ENCODE measurements at places on chromosomes 16 and 17. TPM values are rescaled to one million over a fixed set of nuclear protein-coding genes. Genes with fewer than 3 reads are reported as not detected.

DNA sequence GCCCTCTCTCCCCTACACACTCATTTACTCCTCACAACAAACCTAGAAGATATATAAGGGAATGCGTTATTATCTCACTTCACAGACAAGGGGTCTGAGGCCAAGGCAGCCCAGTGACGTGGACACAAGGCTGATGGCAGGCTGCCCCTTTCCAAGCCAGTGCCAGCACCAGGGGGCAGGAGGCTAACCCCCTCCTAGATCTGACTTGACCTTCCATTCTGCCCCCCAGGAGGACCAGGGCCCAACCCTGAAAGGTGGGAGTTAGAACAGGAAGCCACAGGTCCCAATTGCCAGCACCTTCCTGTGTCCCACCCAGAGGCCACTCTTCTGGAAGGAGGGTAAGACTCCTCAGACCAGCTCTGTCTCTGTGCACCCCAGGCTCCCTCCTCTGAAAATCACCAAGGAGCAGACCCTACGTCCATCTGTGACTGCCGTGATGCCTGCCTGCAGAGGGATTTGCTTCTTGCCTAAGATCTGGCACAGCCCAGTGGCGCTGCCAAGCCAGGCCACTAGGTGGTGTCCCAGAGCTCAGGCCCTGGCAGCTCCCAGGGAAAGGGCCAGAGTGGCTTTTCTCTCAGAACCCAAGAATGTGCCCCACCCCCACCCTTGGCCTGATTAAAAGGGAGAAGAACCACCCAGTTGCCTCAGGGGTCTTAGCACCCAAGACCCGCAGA, 42.4 kb upstream of the MRPS23 start:
- peak; percentile 93 for DNase-seq

GRCh38 chr17:38738007-38738662, 8.0 kb downstream of the CISD3 start:
- DNase-seq = no peak

GRCh38 chr17:5381542-5381941, 37.9 kb downstream of the NUP88 start:
- DNase-seq = no peak

DNA sequence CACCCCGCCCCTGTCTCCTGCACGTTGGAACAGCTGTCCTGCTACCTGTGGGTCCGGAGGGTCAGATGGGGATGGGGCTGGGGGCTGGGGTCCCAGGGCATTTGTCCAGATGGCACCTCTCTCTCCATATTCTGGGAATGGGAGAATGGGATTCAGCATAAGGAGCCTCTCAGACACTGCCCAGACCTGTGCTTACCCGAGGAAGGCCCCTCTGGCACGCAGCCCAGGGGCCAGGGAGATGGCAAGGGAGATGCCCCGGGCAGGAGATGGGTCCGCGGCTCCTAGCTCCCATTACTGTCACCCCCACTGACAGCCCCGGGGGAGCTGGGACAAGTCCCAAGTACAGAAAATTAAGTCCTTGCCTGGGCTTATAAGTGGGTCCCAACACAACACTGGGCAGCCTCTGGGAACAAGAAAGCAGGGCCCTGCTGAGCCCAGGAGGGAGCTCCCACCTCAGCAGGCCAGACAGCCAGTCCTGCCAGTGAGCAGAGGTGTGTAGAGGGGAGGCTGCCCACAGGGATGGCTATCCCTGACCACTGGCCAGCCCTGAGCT, 1.8 kb downstream of the VASN start:
- no peak for DNase-seq

CACNG4 gene
- 1.2 TPM for total RNA-seq

CNTNAP1 gene
- total RNA-seq = 5.1 TPM

RBFOX1 gene
- total RNA-seq = 3.1 TPM

DNA sequence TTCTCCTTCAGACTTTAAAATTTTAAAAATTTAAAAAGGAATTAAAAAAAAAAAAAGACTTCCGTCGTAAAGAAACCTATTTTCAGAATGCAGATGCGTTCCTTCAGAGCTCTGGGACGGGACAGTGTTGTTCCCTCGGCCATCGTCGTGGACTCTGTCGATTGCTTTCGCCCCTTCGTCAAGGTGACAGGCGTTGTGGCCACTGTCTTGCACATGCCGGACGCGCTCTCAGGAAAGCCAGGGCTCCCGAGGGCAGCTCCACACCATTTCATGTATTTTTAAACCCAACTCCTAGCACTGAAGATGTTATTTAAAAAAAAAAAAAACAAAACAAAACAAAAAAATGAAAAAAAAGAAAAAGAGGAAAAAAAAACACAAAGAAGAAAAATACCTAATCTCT, 22.3 kb downstream of the TMC6 start:
- no peak for DNase-seq

EVI2B gene
- 10.6 TPM for total RNA-seq

DNA sequence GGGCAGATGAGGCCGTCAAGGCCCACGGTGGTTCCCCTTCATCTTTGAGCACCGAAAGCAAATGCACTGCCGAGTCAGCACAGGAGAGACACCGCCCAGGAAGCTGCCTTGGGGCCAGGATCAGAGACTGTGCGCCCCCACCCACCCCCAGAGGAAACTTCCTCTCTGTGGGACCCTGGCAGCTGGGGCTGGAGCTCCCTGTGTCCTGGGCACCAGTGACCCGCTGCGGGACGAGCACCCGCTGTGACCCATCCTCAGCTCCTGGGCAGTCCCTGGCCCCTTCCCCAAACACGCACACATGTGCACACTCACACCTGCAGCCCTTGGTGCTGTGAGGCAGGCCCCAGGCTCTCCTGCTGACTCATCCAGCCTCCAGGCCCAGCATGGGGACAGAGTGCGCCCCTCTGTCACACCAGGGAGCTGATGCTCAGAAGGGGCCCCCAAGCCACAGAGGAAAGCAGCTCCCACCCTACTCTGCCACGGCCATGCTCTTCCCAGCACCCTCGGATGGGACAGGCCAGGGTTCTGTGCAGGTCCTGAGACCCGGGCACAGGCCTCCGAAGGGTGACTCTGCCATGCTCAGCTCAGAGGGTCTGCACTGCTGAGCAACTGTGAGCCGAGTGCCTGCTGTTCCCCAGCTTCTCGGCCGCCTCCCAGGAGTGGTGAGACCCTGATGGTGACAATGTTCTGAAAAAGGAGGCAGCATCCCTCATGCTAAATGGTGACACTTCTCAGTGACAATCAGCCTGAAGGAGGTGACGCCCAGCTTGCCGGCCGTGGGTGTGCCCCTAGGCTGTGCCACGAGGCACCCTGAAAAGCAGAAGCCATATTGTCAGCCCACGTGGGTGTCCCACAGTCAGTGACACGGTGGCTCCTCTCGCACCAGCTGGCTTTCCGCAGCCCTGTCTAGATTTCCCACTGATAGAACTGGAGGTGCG, 3.6 kb downstream of the PIEZO1 start:
- DNase-seq = no peak

SPATA32 gene
- not detected for total RNA-seq

- peak; percentile 25 for DNase-seq
Measured at GRCh38 chr16:78444-79150, 572 bp downstream of the MPG start.

GRCh38 chr16:74601126-74601871, 5.6 kb downstream of the GLG1 start:
- no peak for DNase-seq

GRCh38 chr17:28684963-28685362, 23.0 kb downstream of the SUPT6H start:
- peak; percentile 94 for DNase-seq

GRCh38 chr16:66478733-66479511, 51.8 kb downstream of the BEAN1 start:
- DNase-seq = peak; percentile 27

MYADML2 gene
- 0.72 TPM for total RNA-seq
